Jurkat, Clone E6-1 (cell line): ENCODE measurements at places on chromosomes 6 and 20.

- peak; percentile 83 for DNase-seq
Observed at GRCh38 chr20:45890985-45891983, at the start of the genes CTSA and NEURL2. CTSA (plus strand) TSS chr20:45891335; CDS start chr20:45891569, 234 bp downstream. NEURL2 (minus strand) TSS chr20:45891208; CDS start chr20:45890991, 217 bp downstream.

- DNase-seq: no peak
Observed at GRCh38 chr6:52538901-52539354, 37.9 kb downstream of the TRAM2 start.

DNA sequence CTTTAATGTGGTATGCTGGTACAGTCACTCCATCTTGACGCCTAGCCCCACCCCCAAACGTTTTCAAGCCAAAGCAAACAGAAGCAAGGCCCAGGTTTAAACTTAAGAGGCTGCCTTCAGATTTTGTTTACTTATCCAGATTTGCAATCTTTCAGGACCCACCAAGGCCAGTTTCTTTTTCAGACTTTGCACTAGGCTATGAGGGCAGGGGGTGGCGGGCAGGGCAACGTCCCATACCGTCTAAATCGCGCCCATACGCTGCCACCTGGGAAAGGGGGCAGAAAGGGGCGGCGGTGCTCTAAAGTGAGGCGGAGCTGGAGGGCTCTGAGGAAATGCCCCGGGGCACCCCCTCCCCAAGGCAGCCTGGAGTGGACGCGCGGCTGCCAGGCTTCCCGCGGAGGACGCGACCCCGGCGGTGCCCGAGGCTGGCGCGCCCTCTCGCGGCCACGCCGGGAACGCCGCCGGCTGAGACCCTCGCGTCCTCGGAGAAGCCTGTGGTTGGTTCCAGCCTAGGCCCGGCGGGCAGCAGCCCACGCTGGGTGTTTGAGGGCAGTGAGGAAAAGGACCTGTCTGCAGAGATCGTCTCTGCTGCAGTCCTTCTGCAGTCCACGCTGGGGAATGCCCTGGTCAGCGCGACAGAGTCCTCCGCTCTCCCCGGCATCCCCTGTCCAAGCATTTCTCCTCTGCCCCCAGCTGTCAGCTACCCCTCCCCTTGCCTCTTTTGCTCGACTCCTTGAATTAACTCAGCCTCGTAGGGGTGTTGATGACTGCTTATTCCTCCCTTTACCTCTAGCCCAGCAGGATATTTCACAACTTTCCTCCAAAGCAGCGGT, 129.2 kb upstream of the PRND start:
- peak; percentile 70 for DNase-seq

GRCh38 chr6:49527320-49527719, 23.1 kb upstream of the C6orf141 start:
- DNase-seq: no peak

- no peak for DNase-seq
Observed at GRCh38 chr6:98942263-98942803, 5.4 kb downstream of the FBXL4 start.
